GM12865 (cell line): ENCODE measurements at places on chromosomes 1 and 21.
A peak's percentile ranks its signal among the peaks of the same experiment; 100 is the strongest.

GRCh38 chr1:100657876-100658715, 61.4 kb upstream of the VCAM1 start:
- no peak for DNase-seq

- DNase-seq, result no peak
Observed at GRCh38 chr1:147472966-147473732, 68.2 kb upstream of the BCL9 start.

DNA sequence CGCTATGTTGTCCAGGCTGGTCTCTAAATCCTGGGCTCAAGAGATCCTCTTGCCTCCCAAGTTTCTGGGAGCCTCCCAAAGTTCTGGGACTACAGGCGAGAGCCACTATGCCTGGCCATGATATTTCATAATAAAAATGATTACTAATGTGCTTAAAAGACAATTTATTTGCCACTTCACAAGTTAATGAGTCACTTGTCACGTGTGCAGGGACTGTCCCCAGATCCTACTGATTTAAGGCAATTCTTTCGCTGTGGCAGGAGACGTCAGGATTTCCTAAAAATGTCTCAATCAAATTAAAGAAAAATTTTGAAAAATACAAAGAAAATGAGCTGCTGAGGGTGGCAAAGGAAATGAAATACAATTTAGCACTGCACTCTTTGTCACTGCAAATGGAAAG, 43.5 kb downstream of the B3GALNT2 start:
- DNase-seq, result no peak

- DNase-seq, result no peak
Observed at GRCh38 chr1:7587773-7588456, 183.2 kb upstream of the VAMP3 start.

DNA sequence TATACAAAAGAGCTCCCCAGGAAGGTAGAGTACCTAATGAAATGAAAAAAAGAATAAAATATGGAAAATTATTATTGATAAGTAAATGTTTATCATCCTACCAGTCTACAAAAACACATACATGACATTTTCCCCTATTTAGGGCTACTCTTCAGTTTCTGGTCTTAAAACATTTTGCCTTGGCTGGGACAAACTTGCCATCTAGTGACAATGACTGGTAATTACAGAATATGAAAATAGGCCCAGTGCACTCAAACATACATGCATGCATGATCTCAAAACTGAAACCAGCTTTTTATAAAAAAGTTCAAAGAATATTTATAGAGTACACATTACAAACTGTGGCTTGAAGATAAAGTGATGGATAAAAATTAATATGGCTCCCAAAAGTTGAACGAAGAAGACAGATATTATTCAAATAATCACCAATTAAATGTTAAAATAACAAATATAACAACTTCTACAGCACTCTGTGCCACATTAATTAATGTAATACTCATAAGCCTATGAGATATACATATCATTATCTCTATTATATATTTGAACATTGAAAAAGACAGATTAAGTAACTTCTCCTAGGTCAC, 10.5 kb upstream of the RNPC3 start:
- peak; percentile 71 for DNase-seq

DNA sequence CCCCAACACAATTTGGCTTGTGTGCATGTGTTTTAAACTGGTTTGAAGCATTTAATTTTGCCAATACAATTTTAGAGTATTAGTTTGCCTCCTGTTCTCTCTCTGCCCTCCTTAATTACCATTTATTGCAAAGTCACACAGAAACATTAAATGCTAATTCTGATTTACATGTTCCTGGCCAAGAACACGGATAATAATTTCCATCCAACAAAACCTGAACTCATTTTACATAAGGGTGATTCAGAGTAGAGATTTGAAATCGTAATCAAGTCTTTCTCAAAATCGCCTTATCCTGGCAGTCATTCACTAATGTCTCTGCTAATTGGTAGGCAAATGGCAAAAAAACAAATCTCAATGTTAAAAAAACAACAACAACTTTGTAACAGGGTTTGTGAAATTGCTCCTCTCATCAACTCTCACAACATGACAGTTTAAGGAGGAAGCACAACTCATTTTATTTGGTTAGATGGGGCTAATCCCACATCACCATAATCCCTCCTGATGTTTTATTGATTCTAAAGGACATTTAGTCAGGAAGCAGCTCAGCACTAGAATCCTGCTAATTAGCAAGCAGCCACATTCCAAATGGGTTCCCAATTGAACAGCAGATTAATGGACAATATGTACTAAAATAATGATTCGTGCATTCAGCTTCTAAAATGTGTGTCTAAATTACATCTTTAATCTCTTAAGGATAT, 55.9 kb downstream of the C1orf87 start:
- no peak for DNase-seq

GRCh38 chr21:43916691-43917514, 51.9 kb downstream of the AGPAT3 start:
- DNase-seq, result peak; percentile 85

DNA sequence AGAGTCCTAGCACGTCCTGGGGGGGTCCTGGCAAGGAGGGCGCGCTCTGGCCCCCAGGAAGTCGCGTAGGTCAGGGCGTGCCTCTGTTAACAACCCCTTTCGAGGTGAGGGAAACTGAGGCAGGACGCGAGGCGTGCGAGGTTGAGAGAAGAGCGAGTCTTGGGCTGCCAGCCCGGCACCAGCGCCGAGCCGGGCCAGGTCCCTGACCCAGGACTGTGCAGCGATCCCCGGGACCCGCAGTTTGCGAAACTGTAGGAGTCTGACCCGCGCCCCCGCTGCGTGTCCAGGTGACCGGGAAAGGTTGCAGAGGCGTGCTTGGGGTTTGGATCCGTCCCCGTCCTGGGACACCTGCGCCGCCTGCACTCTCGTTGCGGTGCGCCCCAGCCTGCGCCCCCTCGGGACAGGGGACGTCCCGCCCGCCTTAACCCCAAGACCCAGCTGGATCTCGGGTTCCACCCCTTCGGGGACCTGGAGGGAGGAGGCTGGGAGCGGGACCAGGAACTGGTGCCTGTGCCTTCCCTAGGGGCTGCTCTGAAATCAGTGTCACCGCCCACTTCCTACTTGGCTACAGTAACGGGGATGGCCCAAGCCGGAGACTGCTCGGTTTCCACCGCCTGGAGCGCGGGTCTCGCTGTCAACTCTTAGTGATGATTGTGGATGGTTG, 493 bp downstream of the DISC1 start:
- DNase-seq, result peak; percentile 26

GRCh38 chr1:29675481-29676263, 439.4 kb downstream of the PTPRU start:
- no peak for DNase-seq

DNA sequence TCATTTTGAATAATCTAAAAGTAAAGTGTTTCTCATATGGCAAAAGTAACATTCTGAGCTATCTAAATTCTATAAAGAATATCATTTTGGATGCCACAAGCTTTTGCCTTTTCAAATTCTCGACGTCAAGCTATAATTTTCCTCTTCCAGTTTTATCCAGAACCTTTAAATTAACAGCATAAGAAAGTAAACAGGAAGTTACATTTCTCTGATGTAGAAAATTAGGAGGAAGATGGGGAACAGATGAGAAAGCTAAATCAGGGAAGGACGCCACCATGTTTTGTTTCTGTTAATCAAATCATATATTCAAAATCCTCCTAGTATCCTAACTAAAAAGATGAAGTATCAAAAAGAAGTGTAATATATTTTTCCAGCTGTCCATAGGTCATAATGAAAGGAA, 8.8 kb upstream of the CAMSAP2 start:
- DNase-seq, result no peak

DNA sequence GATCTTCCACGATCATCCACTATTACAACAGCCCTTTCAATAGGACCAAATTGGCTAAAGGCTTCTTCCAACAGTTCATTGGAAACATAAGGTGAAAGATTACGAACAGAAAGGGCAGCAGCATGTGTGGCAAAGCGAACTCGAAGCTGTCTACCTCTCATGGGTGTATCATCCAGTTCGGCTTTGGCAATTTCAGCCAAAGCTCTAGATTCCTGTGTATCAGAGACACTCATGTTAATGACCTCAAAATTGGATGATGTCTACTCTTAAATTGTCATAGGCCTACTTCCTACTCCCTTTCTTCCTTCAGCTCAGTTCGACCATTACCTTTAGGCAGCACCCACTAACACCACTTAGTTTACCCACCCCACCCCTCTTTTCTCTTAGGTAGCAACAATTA, 2.2 kb downstream of the SFPQ start:
- no peak for DNase-seq

DNA sequence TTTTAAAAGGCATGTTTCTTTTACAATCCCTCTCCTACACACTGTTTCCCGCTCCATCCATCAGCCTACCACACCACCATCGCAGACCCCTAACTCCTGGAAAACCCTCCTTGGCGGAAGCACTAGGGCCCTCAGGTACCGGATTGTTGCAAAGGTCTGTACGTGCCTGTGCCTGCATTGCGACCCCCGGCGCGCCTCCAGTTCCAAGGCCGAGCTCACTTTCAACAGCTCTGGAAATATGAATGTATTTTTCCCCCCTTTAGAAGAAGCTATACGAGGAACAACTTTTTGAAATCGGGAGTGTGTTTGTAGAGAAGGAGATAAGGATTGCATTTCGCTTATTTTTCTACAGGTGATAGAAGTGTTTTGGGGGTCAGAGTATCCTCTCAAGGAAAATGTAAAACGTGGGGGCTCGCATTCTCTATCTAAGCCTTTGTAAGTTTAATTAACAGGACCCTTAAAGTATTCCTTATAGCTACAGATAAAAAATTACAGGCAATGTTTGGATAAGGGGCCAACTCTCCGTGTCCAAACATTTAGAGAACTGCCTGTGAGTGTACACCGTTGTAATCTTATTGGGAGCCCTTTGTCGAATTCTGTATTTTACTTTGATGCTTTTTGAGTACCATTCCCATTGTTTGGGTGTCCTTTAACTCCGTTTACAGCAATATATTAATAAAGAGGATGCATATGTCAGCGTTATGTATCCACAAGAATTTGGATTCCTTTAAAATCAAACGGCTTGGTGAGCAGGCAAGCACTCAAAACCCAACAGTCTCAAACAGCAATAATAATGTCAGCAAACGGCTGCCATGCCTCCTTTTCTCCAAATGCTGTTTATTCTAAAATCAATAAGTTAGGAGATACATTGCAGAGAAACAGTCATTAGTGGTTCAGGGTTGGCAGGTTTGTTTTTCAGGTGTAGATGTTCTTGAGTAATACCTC, 5.9 kb downstream of the PRRX1 start:
- DNase-seq, result no peak

GRCh38 chr1:60637651-60638050, 444.7 kb upstream of the NFIA start:
- no peak for DNase-seq

- no peak for DNase-seq
Observed at GRCh38 chr1:180123463-180123936, 31.2 kb upstream of the QSOX1 start.

DNA sequence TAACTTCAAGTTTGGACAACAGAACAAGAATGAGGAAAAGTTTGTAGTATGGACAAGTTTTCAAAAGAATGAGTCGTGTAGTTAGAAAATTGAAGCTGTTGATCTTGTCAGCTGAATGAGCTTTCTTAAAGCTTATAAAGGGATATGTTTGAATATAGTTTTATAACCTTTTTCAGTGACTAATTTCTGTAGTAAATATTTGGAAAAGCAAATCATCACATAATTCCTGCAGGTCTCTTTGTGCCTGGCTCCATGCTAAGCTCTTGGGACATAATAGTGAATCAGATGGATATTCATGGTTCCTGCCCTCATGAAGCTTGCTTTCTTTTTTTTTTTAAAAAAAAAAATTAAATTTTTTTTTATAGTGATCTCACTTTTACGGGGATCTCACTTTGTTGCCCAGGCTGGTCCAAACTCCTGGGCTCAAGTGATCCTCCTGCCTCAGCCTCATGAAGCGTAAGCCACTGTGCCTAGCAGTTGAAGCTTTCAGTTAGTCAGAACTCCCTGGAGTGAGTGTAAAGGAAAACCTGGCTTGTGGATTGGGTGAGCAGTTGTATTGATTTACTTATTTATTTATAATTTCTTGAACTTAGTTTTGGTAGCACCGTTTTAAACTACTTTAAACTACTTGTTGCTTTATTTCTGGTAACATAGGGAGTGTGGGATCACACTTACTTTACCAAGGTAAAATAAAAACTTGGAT, 15.5 kb downstream of the DYRK1A start:
- DNase-seq, result no peak

DNA sequence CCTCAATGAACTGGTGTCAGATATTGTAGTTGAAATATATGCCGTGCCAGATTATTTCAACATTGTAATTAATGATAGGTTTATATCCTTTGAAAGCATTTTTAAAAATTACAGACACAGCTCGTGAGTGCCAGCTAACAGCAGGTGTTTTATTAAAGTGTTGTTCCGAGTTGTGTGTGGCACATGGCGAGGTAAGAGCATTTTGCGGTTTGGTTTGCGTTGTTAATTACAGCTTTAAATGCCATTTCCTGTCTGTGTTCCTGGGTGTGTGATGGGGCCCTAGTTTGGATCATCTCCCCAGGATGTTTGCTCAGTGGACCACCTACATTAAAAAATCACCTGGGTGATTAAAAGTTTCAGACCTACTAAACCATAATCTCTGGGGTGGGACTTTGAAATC, 97.4 kb downstream of the PRDM2 start:
- DNase-seq, result no peak

- no peak for DNase-seq
Observed at GRCh38 chr1:36304970-36305914, 926 bp upstream of the SH3D21 start.

DNA sequence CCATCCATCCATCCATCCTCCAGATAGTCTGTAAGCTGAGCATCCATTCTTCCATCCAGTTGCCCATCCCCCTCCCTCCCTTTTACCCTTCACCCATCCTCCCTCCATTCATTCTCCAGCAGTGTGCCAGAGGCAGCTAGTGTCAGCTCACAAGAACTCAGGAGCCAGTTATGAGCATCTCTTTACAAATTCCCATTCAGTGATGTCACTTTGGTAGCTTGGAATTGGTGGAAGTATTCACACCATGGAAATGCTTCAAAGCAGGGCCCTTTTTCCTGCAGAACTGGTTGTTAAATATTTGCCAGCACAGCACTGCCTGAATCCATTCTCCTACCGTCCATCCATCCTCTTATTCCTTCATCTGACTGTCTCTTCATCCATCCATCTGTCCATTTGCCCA, 72.5 kb downstream of the ARHGEF10L start:
- no peak for DNase-seq

DNA sequence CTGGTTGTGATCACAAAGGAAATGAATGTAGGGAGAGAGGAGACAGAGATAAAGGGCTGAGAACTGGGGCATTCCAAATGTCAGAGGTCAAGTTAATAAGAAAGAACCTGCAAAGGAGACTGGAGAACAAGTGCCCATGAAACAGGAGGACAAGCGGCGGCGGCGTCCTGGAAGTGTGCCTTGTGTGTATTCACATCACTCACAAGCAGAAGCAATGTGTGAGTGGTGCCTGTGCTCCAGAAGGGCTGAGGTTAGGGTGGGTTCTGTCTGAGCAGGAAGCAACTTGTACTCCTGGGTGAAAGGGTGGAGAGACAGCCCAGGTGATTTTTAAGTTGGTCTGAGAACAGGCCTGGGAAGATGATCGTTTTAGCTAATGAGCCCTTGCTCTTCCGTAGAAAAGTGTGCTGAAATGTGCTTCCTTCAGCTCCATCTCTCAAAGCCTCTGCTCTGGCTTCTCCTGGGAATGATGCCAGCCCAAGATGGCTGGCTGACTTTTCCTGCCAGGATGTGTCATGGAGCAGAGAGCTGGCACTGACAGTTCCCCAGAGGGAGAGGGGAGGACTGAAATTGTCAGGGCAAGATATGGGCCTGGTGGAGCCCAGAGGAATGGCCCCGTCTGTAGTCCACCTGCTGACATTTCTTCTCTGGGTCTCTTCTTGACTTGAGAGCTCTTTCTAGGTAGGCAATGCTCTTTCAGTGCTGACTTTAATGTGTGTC, 25.1 kb upstream of the PLEKHA6 start:
- no peak for DNase-seq

GRCh38 chr1:199101139-199101538, 462.3 kb downstream of the PTPRC start:
- DNase-seq, result no peak
